Stimulated activated CD4-positive, alpha-beta T cell treated with anti-CD3 and anti-CD28 coated beads, Interleukin-4, amount 100 ng/mL, for 48 hours (primary cell): ENCODE measurements at places on chromosomes 12 and 14.

GRCh38 chr12:75478116-75478794 lies 2.3 kb upstream of the GLIPR1 start:
- DNase-seq, result no peak

DNA sequence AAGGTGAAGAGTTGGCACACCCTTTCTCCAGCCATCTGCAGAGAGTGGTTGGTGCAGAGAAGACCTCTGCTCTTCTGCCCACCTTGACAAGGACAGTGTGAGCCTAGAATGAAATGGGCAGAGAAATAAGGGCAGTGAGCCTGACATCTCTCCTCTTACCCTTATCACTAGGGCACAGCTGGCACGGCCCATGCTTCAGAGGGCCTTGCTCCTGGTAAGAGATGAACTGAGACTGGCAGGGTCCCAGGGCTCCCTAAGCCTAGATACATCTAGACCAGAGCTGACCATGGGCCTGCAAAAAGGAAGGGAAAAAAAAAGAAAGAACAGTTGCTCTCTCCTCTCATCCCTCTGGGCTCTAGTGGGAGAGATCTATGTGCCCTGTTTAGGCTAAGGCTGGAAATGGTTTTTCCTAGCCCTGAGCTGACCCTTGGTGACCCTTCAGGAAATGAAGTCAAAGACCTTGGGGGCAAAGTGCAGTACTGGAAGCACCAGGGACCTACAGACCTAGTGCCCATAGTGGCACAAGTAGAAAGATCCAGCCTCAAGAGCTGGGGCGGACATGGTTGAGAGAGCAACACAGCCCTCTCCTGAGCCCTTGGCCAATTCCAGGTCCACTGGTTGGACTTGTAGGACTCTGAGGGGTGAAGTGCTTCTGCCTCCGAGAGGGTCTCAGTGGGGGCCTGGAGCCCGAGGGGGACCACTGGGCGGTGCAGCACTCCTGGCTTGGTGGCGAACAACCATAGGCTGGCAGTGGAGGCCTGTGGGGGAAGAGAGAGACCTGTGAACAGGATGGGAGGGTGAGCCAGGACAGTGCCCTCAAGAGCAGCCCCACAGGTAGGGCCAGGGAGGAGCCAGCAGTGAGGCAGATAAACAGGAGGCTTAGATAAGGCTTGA lies 22.0 kb downstream of the PRPF40B start:
- no peak for DNase-seq

GRCh38 chr14:33120966-33121365 lies 182.3 kb downstream of the NPAS3 start:
- DNase-seq, result no peak

GRCh38 chr14:74425525-74426201 lies 347 bp downstream of the SYNDIG1L start:
- DNase-seq, result peak; percentile 40

DNA sequence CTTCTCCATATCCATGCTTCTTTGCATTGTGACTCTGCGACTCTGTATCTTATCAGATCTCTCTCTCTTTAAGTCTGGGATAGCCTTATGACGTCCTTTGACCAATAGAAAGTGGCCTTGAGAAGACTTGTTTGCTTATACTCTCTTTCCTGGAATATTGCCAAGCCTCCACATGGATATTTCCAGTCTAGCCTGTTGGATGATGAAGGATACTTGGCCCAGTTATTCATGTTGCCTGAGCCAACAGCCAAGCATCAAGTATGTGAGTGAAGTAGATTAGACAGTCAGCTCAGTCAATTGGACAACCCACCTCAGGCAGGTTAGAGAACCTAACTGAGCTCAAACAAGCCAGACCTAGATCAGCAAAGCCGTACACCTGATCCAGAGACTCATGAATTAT lies 864.2 kb upstream of the MGAT4C start:
- DNase-seq, result no peak

DNA sequence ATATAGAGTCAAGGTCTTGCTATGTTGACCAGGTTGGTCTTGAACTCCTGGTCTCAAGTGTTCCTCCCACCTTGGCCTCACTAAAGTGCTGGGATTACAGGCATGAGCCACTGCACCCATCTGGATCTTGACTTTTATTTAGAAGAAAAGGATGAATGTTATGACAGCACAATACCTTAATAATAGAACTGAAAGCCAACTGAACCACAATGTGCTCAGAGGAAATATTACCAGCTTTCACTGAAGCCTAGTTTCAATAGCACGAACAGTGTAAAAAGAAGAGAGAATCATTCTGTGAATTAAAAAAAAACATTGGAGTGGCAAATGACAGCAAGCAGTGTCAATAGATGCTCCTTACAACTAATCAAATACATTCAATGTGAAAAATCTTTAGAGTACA lies 239.2 kb upstream of the RMST start:
- DNase-seq, result no peak

DNA sequence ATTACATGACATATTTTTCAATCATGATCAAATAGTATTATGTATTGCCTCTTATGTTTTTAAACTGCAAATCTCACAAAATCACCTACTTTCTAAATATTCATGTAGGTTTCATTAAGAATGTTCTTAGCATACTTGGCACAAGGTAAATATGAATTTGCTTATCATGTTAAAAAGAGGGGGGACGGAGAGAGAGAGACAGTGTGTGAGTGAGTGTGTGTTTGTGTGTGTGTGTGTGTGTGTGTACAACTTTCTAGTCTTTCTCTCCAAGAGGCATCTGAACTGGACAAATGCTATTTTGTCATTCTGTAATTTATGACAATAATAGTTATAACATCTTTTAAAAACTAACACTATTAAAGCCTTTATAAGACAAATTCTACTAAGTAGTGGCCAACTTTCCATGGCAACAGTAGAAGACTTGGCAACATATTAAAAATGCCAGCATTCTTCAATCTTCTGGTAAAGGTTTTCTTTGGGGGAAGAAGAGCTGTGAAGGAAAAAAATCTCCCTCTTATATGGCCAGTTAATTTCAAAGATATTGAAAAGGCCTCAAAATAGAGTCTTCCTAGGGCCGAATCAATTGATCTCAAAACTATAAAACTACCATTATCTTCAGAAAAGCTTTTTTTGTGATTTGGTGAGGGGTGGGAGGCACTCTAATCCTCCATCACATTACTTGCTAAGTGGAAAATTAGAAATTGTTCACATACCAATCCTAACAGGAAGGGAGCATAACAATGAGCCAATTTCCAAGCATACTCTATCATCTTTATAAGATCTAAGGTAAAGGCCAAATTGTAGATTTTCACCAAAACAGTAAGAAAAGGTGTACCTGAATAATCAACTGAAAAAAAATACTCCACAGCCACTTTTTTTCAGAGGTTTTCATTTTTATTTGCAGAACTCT lies 28.2 kb downstream of the CDK17 start:
- no peak for DNase-seq

DNA sequence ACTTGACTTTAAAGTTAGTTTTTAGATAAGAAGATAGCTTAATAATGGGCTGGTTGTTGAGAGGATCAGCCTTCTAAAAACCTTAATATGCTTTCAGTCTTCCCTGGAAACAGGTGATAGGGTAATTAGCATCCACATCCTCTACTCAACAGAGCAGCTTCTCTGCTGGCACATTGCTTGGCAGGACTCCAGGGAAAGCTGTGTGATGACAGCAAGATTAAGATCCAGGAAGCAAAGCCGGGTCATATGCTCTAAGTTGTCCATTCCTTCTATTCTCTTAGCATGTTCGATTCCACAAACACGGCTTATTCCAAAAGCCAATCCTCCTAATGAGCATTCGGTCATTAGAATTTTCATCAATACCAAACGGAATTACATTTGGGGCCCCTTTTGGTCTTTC lies 87.0 kb downstream of the HMGA2 start:
- DNase-seq, result no peak

- DNase-seq, result no peak
Measured at GRCh38 chr12:104275689-104276088, 27.9 kb upstream of the EID3 start.

DNA sequence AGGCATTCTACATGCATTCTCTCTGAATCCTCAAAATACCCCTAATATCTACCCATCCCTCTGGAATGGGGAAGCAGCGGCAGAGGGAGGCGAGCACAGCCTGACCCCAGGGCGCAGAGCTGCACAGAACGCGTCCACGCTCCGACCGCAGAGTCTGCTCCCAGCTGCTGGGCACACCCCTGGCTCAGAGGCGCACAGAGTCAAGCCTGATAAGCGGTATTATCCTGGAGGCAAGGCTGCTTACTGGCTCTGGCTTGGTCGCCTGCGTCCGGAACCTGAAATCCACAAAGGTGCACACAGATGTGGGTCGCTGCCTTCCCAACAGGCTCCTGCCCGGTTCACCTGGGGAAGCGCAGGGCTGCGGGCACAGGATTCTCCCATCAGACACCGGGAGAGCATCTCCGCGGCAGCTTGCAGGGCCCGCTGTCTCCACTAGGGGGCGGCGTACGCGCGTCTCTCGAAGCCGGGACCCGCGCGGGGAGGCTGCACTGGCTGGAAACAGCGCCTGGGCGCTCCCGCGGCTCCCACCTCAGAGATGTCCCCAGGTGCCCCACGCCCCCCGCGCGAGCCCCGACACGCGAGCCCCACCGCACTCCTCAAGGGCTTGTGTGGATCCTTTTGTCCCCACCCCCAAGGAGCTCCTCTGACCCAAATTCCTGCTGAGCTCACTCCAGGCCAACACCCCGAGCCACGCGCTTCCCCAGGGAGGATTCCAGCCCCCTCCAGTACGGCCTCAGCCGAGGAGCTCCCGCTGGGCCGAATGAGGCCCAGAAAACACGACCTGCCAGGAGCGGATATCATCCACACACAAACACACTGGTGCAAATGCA lies 120.1 kb upstream of the FZD10 start:
- peak; percentile 34 for DNase-seq

- DNase-seq, result no peak
Measured at GRCh38 chr14:67068251-67068650, 121.0 kb upstream of the GARIN2 start.

- no peak for DNase-seq
Measured at GRCh38 chr14:104637546-104638003, 33.0 kb upstream of the TMEM179 start.

DNA sequence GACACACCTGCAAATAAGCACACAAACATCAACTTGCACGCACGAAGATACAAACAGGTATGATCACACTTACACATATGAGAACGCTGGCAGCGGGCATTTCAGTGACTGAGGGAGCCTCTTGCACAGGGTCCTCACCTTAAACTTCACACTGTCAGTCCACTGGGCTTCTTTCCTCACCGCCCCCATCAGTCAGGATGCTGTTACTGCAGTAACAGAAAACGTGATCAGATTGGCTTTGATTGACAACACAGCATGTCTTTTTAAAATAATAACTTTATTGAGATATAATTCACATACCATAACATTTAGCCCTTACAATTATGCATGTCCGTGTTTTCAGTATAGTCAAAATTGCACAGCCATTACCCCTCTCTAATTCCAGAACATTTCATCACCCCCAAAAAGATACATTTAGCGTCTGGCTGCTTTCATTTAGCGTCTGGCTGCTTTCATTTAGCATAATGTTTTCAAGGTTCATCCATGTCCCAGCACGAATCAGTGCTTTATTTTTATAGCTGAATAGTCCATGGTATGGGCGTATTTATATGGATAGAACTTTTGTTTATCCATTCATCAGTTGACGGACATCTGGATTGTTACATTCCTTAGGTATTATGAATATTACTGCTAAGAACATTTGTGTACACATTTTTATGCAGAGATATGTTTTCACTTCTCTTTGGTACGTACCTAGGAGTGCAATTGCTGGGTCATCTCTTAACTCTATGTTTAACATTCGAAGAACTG lies 8.4 kb downstream of the CCDC197 start:
- DNase-seq, result no peak

DNA sequence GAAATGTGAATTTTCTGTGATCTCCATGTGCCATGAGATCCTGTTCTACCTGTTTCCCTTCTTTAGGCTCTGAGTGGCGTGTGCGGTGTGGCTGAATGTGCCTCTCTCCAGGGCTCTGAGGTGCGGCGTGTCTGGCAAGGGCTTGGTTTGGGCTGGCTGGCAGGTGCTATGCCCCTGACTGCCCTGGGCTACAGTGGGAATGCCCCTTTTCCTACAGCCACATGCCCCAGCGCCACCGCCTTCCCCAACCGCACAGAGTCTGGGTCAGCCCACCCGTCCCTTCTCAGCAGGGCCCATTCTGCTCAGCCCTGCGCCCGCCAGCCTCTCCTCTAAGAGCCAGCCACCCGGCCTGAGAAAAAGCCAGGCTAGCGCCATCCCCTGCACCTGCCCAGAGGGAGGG lies 24.7 kb downstream of the BTBD6 start:
- DNase-seq, result no peak

GRCh38 chr12:71455028-71455737 lies 15.6 kb downstream of the LGR5 start:
- DNase-seq, result no peak

GRCh38 chr14:56195223-56195622 lies 77.0 kb downstream of the PELI2 start:
- DNase-seq, result no peak

- no peak for DNase-seq
Measured at GRCh38 chr12:31471823-31472222, 119.1 kb downstream of the DENND5B start.

- DNase-seq, result no peak
Measured at GRCh38 chr14:50013198-50013918, 103.0 kb downstream of the VCPKMT start.

DNA sequence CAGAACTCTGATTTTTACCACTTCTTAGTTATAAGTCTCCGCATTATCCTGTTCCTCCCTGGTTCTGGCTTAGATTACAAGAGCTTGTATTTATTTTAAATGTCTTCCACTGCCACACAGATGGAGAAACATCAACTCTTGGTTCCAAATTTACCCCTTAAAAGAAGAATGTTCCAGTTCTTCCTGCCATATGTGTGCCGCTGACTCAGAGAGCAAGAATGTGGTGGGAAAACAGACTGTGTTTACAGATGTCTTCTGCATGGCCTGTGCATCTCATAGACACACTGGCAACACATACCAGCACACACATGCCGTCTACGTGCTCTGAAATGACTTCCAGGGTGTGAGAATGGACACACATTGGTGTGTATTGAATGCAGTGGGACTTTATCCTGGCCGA lies 383.0 kb downstream of the LRIG3 start:
- no peak for DNase-seq

DNA sequence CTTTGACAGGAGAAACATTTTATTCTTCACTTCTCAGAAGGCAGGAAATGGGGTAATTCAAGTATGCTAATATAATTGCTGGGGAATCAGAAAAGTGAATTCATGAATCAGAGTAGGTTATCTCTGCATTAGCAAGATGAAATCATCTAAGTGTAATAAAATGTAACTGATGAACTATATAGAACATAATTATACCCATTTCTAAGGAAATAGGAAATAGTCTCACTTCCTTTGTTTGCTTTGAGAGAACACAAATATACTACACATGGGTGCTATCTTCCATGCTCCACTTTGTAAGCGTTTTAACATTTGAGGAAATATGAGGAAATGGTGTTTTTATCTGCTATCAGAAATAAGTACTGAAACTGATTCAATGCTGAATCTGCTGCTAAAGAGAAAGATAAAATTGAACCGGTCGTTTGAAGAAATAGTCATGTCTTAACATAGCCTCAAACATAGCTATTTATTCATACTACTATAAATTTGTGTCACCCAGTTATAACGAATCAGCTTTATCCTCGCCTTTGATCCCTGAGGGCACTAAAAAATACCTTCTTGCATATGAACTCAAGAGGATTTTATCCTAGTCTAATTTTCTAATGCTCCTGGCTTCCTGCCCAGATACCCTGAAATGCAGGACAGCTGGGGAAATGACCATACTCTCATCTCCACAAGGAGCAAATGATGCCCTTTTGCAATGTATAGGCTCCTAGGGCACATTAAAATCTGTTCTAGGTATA lies 696.0 kb downstream of the C12orf50 start:
- no peak for DNase-seq

GRCh38 chr12:45231515-45232145 lies 15.7 kb downstream of the ANO6 start:
- DNase-seq, result no peak

- no peak for DNase-seq
Measured at GRCh38 chr14:74655599-74656395, 43.8 kb upstream of the LTBP2 start.
